Stimulated activated CD4-positive, alpha-beta T cell treated with anti-CD3 and anti-CD28 coated beads, TNF-alpha, amount 100 ng/mL, for 1 hour (primary cell): ENCODE measurements at places on chromosomes 7 and 10.

DNA sequence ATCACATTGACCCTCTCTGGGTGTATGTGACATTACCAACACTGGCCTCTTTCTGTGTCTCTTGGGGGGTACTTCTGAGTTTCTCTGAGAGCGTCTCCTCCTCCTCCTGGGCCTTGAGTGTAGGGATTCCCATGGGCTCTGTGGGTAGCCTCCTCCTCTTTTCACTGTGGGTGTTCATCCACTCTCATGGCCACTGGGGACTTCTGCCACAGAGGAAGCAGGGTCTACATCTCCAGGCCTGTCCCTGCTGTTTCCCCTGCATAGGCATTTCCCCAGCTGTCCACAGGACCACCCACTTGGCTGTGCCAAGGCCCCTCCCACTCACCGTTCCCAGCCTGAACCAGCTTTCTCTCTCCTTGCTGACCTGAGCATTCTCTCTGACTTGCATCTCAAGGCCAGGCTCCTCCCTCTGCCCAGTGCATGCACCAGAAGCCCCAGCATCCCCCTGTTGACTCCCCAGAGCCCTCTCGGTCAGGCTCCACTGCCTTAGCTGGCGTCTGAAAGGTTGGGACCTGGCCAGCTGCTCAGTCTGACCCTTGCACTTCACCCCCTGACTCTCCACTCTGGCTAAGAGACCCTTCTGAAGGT lies 487.6 kb downstream of the GLRX3 start:
- DNase-seq = no peak

- DNase-seq = no peak
These were observed 930 bp downstream of the GARIN1A start for GRCh38 chr7:128672927-128673517.

DNA sequence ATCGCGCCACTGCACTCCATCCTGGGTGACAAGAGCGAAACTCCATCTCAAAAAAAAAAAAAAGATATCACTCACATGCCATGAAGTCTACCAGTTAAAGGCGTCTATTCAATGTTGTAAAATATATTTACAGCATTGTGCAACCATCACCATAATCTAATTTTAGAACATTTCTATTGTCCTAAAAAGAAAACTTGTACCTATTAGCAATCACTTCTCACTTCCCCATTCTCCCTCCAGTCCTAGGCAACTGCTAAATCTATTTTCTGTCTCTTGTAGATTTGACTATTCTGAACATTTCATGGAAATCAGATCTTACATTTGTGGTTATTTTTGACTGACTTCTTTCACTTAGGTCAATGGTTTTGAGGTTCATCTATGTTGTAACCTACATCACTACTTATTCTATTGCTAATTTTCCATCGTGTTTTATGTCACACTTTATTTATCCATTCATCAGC lies 25.2 kb upstream of the OTUD1 start:
- no peak for DNase-seq

DNA sequence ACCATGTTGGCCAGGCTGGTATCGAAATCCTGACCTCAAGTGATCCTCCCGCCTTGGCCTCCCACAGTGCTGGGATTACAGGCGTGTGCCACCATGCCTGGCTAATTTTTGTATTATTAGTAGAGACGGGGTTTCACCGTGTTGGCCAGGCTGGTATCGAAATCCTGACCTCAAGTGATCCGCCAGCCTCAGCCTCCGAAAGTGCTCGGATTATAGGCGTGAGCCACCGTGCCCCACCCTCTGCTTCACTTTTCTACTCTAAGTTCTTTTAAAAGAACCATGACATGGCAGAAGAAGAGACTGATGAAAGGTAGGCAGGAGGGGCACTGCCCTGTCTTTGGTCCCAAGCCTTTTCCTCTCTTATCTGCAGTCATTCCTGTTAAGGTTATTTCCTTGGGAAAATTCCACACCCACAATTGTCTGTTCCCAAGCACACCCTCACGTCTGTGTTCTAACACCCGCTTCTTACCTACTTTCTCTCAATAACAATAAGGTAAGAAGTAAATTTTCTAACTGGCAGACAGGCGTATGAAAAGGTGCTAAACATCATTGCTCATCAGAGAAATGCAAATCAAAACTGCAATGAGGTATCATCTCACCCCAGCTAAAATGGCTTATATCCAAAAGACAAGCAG lies 291.7 kb downstream of the DPP6 start:
- DNase-seq = no peak

- DNase-seq = no peak
These were observed 33.8 kb downstream of the PFKFB3 start for GRCh38 chr10:6236349-6237198.
